ENCODE measurements at places on chromosomes 2 and 18. TPM values are rescaled to one million over a fixed set of nuclear protein-coding genes. Genes with fewer than 3 reads are reported as not detected.

The APCDD1 gene
- total RNA-seq = 11.4 TPM

The DPYSL5 gene
- not detected for total RNA-seq

The ABCG8 gene
- total RNA-seq = not detected

The TMEM163 gene
- 1.6 TPM for total RNA-seq

The MGAT4A gene
- total RNA-seq = 24.3 TPM

The CHST9 gene
- total RNA-seq = 0.13 TPM

GRCh38 chr2:33118651-33119050, 171.9 kb downstream of the LTBP1 start:
- no peak overlapping the region for H3K4me3 ChIP-seq
- H3K27me3 ChIP-seq = no peaks in the 10 kb centered on the region
- H3K36me3 ChIP-seq = no peaks in the 10 kb centered on the region

DNA sequence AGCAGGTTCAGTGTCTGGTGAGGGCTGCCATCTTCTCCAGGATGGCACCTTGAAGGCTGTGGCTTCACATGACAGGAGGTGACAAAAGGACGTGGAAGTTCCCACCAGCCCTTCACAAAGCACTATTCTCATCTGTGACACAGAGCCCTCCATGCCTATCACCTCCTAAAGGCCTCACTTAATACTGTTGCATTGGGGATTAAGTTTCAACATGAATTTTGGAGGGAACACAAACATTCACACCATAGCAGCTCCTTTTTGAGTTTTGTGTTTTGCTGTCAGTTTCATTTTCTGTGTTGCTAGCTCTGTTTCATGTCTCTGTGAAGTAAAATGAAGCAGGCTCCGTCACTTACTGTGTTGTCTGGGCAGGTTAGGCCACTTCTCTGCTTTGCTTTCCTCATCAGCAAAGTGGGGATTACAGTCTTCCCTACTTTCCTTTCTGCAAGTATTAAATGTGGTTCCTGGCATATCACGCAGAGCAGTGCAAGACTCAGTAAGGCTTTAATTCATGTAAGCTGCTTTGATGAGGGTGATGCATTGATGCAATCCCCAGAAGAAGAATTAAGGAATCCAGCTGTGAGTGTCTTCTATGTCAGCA, 31.6 kb downstream of the LIMS1 start:
- H3K36me3 ChIP-seq = no peaks in the 10 kb centered on the region
- H3K27ac ChIP-seq = no peak overlapping the region
- H3K4me1 ChIP-seq = peaks cover 6% of the 10 kb centered on the region
- no peak overlapping the region for H3K4me3 ChIP-seq
- H3K27me3 ChIP-seq = no peaks in the 10 kb centered on the region

- no peak overlapping the region for H3K27ac ChIP-seq
- no peaks in the 10 kb centered on the region for H3K4me1 ChIP-seq
- H3K36me3 ChIP-seq = no peaks in the 10 kb centered on the region
These were observed 493.7 kb upstream of the VRK2 start for GRCh38 chr2:57552885-57553284.

DNA sequence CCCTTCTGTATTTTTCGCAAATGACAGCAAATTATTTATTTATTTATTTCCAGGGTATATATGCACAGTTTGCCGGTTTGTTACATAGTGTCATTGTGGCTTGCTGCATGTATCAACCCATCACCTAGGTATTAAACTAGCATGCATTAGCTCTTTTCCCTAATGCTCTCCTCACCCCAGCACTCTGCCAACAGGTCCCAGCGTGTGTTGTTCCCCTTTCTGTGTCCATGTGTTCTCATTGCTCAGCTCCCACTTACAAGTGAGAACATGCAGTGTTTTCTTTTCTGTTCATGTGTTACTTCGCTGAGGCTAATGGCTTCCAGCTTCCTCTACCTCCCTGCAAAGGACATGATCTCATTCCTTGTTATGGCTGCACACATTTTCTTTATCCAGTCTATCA, 592.3 kb downstream of the TRIB2 start:
- no peaks in the 10 kb centered on the region for H3K36me3 ChIP-seq
- no peaks in the 10 kb centered on the region for H3K4me1 ChIP-seq
- H3K4me3 ChIP-seq = no peak overlapping the region
- no peak overlapping the region for H3K27ac ChIP-seq
- no peaks in the 10 kb centered on the region for H3K27me3 ChIP-seq

DNA sequence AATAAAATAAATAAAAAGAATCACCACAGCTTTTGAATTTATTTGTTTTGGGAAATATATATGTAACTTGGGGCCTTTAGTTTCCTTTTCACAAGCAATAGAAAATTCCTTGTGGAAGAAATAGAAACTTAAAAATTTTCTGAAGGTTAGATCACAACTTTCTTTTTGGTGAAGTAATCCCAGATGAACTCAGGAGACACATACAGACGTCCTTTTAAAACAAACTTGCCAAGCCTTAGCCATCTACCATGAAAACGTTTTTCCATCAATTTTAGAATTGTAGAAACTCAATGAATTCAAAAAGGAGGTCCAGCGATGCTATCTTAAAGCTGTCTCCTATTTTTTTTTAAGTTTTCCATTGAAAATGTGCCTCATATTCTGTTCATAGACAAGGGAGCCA, 225.6 kb downstream of the ASXL3 start:
- no peak overlapping the region for H3K27ac ChIP-seq
- no peak for DNase-seq
- H3K4me3 ChIP-seq = no peak overlapping the region
- H3K36me3 ChIP-seq = no peaks in the 10 kb centered on the region

- no peak overlapping the region for H3K4me3 ChIP-seq
- H3K27me3 ChIP-seq = no peaks in the 10 kb centered on the region
These were observed 110.8 kb downstream of the AFF3 start for GRCh38 chr2:100031604-100032003.

GRCh38 chr2:181738074-181738473, 57.8 kb upstream of the NEUROD1 start:
- no peaks in the 10 kb centered on the region for H3K27me3 ChIP-seq
- no peak overlapping the region for H3K4me3 ChIP-seq
- no peak overlapping the region for H3K27ac ChIP-seq
- H3K36me3 ChIP-seq = no peaks in the 10 kb centered on the region

DNA sequence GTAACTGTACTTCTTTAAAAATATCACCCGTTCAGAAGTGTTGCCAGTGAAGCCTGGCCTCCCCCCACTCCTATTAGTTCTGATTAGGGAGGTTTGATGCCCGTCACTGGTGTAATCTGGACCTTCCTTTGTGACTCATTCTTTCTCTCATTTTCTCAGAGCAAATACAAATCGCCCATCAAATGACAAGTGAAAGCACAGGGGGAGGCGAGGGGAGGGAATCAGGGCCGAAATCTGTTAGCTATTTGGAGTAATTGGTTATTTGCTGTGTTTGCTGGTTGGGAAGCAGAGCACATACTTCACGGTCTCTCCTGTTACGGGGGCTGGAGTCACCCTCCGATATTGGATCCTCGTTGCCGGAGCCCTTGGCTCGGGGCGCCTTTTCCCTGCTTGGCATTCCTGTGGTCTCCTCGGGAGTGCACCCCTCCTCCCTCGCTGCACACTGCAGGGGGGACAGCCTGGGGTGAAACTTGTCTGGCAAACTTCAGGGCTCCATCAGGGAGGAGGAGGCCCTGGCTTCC, 178.1 kb downstream of the DYSF start:
- DNase-seq = no peak
- H3K36me3 ChIP-seq = no peaks in the 10 kb centered on the region
- no peak overlapping the region for H3K27ac ChIP-seq
- no peaks in the 10 kb centered on the region for H3K4me1 ChIP-seq
- H3K27me3 ChIP-seq = no peaks in the 10 kb centered on the region

GRCh38 chr2:152529420-152530115, 187.7 kb downstream of the PRPF40A start:
- no peak for DNase-seq
- no peak overlapping the region for H3K4me3 ChIP-seq
- H3K27me3 ChIP-seq = no peaks in the 10 kb centered on the region
- H3K4me1 ChIP-seq = no peaks in the 10 kb centered on the region
- no peak overlapping the region for H3K27ac ChIP-seq

DNA sequence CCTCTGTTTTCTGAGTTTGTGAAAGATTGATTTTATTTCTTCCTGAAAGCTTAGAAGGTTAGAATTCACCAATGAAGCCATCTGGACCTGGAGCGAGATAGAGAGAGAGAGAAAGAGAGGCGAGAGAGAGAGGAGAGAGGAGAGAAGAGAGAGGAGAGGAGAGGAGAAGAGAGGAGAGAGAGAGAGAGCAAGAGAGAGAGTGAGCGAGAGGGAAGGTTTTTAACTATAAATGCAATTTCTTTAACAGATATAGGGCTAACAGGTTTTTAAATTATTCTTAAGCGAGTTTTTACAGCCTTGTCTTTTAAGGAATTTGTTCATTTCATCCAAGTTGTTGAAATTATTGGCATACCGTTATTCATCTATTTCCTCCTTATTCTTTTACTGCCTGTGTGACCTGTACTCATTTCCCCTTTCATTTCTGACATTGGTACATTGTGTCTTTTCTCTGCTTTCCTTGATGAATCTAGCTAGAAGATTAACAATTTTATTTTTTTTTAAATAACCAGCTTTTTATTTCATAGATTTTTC, 56.1 kb downstream of the BABAM2 start:
- H3K27me3 ChIP-seq = no peaks in the 10 kb centered on the region
- DNase-seq = no peak
- no peak overlapping the region for H3K27ac ChIP-seq
- H3K4me1 ChIP-seq = no peaks in the 10 kb centered on the region
- H3K4me3 ChIP-seq = no peak overlapping the region

- H3K27me3 ChIP-seq = no peaks in the 10 kb centered on the region
- no peaks in the 10 kb centered on the region for H3K4me1 ChIP-seq
- no peak overlapping the region for H3K4me3 ChIP-seq
- no peak overlapping the region for H3K27ac ChIP-seq
- no peaks in the 10 kb centered on the region for H3K36me3 ChIP-seq
These were observed 74.2 kb upstream of the GALNT3 start for GRCh38 chr2:165868211-165868610.

DNA sequence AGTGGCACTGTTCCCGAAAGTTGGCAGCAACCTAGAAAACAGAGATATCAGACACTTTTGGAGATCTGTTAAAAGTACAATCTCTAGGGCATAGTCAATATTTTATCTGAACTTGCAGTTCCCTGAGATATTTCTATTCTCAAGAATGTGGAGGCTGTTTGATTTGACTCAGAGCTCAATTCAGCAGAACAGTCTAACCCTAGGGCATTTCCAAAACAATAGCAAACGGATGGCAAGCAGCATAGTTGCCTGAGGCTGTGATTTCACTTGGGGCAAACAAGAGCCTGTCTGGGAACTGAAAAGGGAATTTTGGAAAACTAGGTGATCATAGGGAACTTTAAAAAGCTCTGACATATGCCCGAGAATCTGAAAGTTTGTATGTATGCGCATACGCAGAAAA, 772.8 kb upstream of the LRRTM1 start:
- no peaks in the 10 kb centered on the region for H3K27me3 ChIP-seq
- no peak for DNase-seq
- H3K27ac ChIP-seq = no peak overlapping the region

GRCh38 chr2:10000541-10000940, 42.8 kb upstream of the KLF11 start:
- DNase-seq = no peak
- no peaks in the 10 kb centered on the region for H3K27me3 ChIP-seq
- H3K27ac ChIP-seq = no peak overlapping the region
- no peak overlapping the region for H3K4me3 ChIP-seq

GRCh38 chr2:68920481-68921170, 32.1 kb downstream of the GKN2 start:
- H3K4me3 ChIP-seq = no peak overlapping the region
- H3K27ac ChIP-seq = no peak overlapping the region
- no peaks in the 10 kb centered on the region for H3K27me3 ChIP-seq
- H3K36me3 ChIP-seq = no peaks in the 10 kb centered on the region
- no peak for DNase-seq
- no peaks in the 10 kb centered on the region for H3K4me1 ChIP-seq

DNA sequence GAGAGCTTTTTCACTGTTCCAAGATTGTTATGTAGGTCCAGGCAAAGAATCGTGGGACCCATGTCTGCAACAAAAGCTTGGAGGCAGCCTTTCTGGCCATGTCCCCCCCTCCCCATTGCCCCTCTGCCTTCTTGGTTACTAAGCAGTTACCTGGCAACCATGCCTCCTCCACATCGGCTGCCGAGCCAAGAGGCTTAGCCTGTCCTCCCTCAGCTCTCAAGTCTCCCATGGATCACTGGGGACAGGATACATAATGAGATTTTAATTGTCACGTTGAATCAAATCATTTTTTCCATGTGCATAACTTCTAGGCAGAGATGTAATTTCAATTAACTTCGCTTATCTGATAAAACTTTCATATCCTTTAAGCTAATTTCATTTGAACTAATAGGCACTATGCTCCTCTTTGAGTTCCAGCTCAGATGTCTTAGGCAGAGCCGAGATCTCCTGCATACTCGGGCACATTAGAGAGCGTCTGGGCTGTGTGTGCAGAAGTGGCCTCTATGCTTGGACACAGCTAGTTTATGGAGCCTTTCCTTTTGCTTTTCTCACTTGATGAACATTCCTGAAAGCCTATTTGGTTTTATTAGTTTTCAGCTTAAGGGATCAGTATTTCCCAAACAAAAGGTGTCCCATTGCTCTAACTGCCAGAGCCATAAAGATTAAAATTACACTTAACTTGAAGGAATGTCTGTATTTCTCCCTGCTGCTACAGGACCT, 80.7 kb downstream of the LYPD1 start:
- H3K4me1 ChIP-seq = no peaks in the 10 kb centered on the region
- no peaks in the 10 kb centered on the region for H3K36me3 ChIP-seq
- DNase-seq = no peak

DNA sequence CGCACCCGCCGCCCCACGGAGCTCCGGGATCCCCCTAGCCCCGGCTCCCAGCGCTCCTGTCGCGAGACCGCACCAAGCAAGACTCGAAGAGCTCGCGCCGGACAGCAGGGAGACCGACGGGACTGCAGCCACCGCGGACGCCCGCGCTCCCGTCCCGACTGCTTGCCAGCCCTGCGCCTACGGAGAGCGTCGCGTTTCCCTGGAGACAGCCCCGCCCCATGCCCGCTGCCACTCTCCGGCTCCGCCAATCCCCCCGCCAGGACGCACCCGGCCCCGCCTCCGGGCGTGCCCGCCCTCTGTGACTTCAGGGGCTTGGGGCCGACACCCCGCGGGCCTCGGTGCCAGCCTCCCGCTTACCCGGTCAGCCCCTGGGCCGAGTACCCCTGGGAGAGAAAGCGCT, at the start of gene ANKMY1:
ANKMY1 (minus strand) TSS at position 181 of the 400 bp plus-strand sequence. CDS start 653 bp downstream, outside the sequence.
- no peak within 1 kb of the TSS for H3K4me3 ChIP-seq
- H3K27me3 ChIP-seq = no peaks in the 10 kb centered on the region
- no peaks in the 10 kb centered on the region for H3K36me3 ChIP-seq
- peak; percentile 78 for DNase-seq
- no peak within 1 kb of the TSS for H3K27ac ChIP-seq
- H3K4me1 ChIP-seq = peaks cover 37% of the 10 kb centered on the region

- DNase-seq = no peak
- H3K4me3 ChIP-seq = no peak overlapping the region
- no peaks in the 10 kb centered on the region for H3K4me1 ChIP-seq
- H3K27me3 ChIP-seq = no peaks in the 10 kb centered on the region
These were observed 695.7 kb downstream of the TDRD15 start for GRCh38 chr2:21819454-21819853.

- H3K36me3 ChIP-seq = no peaks in the 10 kb centered on the region
- no peak overlapping the region for H3K4me3 ChIP-seq
- no peak overlapping the region for H3K27ac ChIP-seq
- no peaks in the 10 kb centered on the region for H3K27me3 ChIP-seq
- DNase-seq = no peak
- H3K4me1 ChIP-seq = no peaks in the 10 kb centered on the region
These were observed 30.9 kb downstream of the FAP start for GRCh38 chr2:162212366-162212765.
